ENCODE measurements at places on chromosomes 4 and X.

DNA sequence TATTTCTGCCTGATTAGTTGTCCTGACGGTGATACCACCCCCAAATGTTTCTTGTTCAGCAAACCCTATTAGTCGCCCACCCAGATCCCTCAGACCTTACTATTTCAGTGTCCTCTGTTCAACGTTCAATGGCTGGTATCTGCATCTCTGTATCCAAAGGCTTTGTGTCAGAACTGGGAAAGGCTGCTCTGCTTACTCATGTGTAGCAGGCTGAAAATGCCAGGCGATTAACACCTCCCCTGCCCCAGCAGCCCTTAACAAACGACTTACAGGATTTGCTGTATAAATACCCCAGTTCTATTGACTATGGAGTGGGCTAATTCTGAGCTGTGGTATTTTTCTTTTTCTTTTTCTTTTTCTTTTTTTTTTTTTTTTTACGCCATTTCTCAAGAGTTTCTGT is 415.0 kb downstream of the ZNF674 start:
- DNase-seq = no peak

DNA sequence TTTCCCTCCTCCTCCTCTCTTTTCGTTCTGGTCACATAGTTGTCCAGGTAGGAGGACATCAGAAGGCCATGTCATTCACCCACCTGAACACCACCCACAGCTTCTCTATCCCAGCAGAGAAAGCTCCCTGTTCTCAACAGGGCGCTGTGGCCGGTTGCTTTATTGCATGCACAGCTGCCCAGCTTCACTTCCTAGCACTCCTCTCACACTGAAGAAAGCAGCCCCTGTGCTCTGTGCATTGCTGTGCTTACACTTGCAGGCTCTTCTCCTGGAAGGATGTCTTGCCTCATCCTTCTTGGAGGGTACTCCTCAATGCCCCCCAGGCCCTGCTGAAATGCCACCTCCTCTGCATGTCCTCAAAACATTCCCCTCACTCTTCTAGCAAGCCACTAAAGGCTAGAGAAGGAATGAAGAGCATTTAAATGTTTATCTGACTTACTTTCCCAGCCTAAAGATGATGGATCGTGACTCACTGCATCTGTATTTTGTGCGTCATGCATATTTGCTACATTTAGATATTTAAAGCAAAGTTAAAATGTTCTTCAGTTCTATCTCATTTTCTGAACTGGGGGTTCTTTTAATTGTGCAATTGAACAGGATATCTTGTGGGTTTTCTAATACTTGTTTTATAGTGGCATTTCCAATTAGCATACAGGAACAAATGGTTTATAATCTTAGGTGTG is 186.4 kb upstream of the PUDP start:
- no peak for DNase-seq

DNA sequence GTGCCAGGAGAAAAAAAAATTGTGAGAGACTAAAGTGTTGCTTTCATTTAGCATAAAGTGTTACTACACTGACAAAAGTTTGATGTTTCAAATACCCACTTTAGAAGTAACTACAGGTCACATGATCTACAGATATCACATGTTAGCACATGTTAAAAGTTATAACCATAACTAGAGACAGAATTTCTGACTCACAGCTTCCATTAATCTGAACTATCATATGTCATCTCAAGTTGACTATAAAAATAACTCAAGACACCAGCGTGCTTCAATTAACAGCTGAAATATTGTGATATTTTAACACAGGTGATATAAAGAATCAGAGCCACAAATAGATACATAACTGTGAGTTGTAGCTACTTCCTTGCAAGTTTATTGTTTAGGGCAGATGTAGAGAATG is 591.5 kb upstream of the PITX2 start:
- no peak for DNase-seq

GRCh38 chr4:11013094-11013664 is 328.6 kb upstream of the CLNK start:
- DNase-seq = no peak

Measured in midbrain (tissue), 1 donor.